Brain (organoid and tissue), 16 donors: ENCODE measurements at places on chromosomes 13 and 19.
A peak's percentile ranks its signal among the peaks of the same experiment; 100 is the strongest.

- DNase-seq, result no peak
Measured at GRCh38 chr19:10159610-10160009, 35.1 kb downstream of the DNMT1 start.

GRCh38 chr19:28914173-28914572 is 298.8 kb downstream of the UQCRFS1 start:
- no peak for DNase-seq

DNA sequence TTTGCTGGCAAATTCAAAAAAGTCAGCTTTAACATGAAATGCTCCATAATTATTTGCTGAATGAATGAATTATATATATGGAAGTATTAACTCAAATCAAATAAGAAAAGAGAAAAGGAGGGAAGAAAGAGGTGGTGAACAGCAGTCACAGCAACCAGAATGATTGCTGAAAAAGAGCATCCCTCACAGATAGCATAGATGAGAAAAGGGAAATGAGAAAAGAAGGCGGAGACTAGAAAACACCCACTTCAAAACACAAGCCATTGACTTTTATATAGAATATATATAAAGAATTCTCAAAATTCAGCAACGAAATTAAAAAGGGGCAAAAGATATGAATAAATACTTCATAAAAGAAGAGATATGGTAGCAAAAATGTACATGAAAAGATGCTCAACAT is 75.2 kb downstream of the CAB39L start:
- no peak for DNase-seq

GRCh38 chr13:99484473-99484872 is 16.8 kb upstream of the TM9SF2 start:
- DNase-seq, result no peak

GRCh38 chr13:32087955-32088747 is 56.6 kb downstream of the FRY start:
- DNase-seq, result peak; percentile 12

GRCh38 chr13:76239031-76239680 is 603.0 kb downstream of the LMO7 start:
- DNase-seq, result no peak

DNA sequence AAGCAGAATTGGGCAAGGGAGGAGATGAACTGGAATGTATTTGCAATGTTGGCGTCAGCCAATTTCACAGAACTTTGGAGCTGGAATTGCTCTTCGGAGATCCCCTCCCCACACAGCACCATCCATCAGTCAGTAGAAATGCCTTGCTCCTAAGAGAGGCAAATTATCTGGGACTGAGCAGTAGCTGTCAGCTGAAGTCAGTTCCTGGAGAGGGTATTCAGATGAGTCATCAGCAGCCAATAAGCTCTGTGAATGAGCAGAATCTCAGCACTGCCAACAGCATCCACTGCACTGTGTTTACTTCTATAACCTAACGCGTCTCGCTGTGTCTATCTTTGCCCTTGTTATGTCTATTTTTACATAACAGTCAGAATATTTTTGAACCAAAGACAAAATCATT is 213.7 kb downstream of the SLITRK5 start:
- peak; percentile 89 for DNase-seq

- peak; percentile 64 for DNase-seq
Measured at GRCh38 chr19:47445937-47446402, 25.7 kb downstream of the SLC8A2 start.

DNA sequence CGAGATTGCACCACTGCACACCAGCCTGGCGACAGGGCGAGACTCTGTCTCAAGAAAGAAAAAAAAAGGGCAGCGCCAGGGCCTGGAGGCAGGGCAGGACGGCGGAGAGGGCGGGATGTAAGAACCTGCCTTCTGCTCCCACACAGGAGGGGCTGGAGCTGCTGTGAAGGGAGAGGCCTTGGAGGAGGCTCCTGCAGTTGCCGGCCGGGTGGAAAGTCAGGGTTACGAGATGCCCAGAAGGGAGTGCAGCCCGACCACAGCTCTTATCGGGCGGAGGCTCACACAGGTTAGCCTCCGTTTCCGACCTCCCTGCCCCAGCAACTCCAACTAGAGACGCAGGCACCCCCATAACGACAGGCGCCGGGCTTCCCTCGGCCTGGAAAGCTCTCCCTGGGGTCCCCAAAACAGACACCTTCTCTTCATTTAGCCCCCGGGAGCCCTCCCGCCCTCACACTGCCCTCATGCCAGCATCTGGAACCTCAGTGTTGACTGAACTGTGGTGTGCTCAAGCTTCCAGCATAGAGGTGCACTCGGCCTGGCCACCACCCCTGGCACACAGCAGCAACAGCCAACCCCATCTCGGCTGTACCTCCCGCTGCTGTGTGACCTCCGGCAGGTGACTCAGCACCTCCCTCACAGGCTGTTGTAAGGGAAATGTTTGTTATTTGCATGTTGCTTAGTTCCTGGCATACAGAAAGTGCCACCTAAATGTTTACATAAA is 1.4 kb downstream of the PLPP2 start:
- DNase-seq, result no peak

DNA sequence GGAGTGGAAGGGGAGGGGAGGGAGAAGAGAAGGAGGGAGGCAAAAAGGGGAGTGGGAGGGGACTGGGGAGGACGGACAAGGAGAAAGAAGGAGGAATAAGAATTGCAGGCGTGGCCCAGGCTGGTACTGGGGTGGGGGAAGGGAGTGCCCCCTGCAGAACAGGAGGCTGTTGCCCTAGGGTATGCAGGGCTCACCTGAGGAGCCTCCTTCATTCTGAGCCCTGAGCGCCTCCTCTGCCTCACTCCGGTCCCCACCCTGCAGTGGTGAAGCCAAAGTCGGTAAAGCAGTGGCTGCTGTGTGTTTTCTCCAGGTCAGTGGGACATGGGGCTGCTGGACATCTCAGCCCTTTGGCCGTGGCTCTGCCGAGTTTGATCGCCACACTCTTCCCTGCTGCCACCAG is 9.1 kb upstream of the CDC16 start:
- DNase-seq, result no peak

DNA sequence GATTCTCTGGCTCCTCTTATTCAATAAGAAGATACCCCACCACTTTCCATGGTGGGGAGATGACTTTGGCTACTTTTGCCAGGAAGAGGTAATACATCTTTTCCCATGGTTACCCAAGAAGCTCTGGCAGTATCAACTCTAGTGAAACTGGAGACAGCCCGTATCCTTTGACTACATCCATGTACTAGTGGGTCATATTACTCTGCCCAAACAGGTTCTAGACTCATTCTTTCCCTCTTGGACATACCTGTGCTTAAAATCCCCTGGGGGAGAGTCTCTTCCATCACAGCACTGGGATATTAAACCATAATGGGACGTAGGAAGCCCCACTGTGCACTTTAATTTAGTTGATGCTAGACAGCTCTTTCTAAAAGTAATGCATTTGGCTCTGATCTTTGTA is 144.7 kb upstream of the KLF12 start:
- DNase-seq, result no peak

- DNase-seq, result no peak
Measured at GRCh38 chr19:400976-401865, 7.7 kb downstream of the C2CD4C start.

GRCh38 chr19:44112802-44113137 is 429 bp upstream of the ZNF225 start:
- no peak for DNase-seq

- DNase-seq, result no peak
Measured at GRCh38 chr13:42707586-42707985, 73.8 kb upstream of the FAM216B start.

DNA sequence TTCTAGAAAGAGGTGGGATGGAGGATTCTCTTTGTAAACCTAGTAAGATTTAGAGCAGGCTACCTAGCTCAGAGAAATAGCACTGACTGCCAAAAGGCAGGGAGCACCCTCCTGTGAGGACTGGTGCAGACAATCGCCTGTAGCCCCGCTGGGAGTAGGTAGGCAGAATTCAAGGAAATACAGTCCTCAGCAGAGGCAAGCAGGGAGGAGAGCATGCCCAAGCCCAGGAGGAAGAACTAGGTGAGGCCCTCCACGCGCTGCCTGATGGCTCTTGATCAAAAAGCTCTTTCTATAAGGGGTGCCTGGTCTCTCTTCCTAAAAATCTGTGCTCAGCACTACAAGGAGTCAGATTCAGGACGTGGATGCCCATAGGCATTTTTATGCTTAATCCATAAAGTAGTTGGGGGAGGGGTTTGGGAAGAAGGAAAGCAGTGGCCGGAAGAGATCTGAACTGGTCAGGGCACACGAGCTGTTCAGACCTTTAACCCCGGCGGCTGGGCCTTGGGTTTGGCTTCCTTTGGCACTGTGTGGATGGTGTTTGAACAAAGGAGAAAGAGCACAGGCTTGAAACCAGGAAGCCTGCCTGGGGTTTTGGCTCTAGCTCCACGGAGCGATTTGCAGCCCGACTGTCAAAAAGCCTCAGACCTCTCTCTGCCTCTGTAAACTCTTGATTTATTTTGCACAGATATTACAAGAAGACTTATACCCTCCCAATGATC is 320.6 kb downstream of the FOXO1 start:
- no peak for DNase-seq
